Hippocampal formation (tissue), 2 donors: ENCODE measurements at places on chromosomes 5 and 9.

GRCh38 chr5:169174923-169175322 lies 126.0 kb downstream of the SLIT3 start:
- no peak for DNase-seq

- DNase-seq: no peak
Measured at GRCh38 chr5:73158313-73158712, 14.7 kb upstream of the TMEM174 start.

DNA sequence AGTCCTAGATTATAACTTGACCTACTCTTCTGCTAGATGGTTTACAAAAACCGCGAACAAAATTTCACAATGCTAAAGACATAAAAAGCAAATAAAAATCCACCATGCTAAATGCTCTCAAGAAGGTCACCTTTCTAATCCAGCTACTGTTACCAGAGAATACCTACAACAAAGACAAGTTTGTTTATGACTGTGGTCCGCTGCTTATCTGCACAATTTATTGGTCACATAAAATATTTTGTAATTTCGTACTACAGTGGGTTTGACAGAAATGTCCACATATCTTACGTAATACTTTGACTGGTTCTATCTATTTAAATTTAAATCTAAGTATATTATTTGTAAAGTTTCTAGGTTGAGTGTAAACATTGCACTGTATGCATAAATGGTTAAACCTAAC lies 257.6 kb upstream of the ZNF608 start:
- DNase-seq: no peak

DNA sequence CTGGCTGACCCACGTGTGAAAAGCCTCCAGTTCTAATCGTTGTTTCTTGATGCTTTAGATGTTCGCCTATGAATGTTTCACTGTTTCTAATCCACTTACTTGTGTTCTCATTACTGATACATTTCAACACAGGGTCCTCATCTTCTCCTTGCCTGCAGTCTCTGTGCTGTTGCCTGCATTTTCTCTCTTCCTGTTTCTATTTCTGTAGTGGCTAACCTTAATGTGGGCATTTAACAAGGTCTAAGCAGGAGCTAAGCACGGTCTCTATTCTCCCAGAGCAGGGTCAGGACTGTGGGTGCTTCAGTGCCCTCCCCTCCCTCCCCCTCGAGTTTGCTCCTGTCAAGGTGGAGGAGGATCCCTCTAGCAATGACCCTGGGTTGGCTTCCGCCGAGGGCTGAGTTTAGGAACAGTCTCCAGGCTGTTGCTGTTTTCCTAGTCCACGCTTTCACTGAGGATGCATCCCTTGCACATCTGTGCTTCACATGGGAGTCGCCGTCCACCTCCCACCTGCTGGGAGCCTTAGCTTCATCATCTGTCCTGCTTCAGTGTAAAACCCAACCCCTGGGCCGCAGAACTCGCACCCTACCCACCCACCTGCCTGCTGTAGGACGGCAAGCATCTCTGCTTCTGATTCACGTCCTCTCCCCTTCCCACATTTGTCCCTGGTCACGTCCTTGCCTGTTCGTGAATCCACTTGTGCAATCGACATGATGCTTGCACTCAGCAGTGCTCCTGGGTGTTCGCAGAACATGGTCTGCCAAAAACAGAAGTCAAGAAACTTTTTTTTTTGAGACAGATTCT lies 2.4 kb upstream of the EXOC3 start:
- no peak for DNase-seq

DNA sequence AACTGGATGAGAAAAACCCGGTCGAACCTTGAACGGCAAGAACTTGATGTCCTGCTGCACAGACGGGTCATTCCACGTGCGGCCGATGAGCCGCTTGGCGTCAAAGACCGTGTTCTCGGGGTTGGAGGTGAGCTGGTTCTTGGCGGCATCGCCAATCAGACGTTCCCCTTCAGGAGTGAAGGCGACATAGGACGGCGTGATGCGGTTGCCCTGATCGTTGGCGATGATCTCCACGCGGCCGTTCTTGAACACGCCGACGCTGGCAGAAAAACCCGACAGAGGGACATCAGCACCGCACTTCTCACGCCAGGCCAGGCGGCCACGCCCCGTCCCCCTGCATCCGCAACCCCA lies 519 bp downstream of the HSPA5 start:
- no peak for DNase-seq
